Activated T-helper 2 cell treated with anti-CD3 and anti-CD28 coated beads, Interferon-gamma antibody, Interleukin-2, Interleukin-4, amounts not matched to agents 10 μg/mL and 5 μg/mL and 100 μg/mL, durations not matched to agents 14 hours and 24 hours and 36 hours (primary cell): ENCODE measurements at places on chromosomes 12 and 14.

- no peak for DNase-seq
Measured at GRCh38 chr12:54585243-54585642, 3.2 kb downstream of the PPP1R1A start.

- no peak for DNase-seq
Measured at GRCh38 chr14:27026097-27026496, 428.3 kb upstream of the NOVA1 start.

DNA sequence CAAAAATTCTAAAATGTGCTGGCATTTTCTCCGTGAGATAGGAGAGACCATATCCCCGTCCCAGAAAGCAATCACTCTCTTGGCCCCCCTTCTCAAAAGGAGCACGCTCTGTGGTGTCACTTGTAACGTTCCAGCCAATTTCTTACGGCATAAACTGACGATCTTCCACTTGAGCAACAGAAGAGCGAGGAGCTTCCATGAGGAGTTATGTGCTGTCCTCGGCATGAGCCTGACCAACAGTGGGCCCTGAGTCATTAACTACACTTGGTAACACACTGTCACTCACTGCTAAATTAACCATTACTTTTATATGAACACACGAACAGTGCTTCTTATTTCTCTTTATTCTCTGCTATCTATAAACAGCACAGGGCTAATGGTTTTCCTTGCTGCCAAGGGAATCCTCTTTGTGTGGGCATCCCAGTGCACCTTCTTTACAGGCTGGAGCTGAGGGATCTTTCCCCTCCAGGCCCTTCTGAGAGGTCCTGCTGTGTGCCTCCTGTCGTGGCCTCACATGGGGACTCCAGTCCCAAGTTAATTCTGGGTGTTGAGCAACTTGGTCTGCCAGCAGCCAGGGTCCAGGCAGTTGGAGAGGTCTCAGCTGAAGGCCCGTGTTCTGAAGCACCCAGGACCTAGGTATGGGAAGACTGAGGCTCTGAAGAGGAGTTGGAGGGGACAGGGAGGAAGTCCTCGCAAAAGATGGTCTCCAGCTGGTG lies 9.4 kb downstream of the SLC6A13 start:
- DNase-seq: no peak

DNA sequence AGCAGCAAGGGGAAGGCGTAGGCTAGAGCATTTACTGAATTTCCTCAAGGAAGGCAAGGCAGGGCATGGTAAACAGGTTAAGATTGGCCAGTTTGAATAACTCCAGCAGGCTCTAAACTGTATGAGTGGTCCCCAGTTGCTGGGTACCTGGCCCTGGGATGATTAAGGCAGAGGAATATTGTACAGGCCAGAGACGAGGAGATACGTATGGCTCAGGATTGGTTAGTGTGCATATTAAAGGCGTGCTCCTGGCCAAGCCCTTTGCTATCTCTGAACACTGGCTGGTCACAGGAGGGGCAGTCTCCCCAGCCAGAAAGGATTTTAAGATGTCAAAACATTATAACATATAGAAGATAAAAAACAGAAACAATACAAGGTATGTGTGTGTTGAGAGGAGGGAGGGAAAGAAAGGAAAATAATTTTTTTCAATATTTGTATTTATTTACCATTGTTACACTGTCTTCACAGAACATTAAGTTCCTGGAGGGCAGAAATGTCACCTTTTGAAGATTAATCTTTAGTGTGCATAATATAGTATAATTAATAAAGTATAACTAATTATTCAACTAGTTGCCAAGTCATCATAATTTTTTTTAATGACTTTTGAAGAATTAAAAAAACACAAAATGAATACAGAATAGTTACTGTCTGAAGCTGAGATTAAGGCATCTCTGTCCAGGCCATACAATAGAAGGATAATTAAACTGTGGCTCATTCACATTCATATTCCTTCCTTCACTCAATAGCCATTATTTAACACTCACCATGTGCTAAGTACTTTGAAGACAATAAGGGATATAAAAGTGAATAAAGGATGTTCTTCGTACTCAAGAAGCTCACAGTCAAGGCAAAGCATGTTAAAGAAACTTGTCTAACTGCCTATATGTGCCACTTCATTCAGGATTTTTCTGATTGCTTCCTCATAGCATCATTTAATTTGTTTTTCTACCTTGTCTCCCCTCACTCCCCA lies 41.9 kb downstream of the DCP1B start:
- DNase-seq: no peak

- DNase-seq: no peak
Measured at GRCh38 chr14:33271216-33271615, 332.5 kb downstream of the NPAS3 start.

DNA sequence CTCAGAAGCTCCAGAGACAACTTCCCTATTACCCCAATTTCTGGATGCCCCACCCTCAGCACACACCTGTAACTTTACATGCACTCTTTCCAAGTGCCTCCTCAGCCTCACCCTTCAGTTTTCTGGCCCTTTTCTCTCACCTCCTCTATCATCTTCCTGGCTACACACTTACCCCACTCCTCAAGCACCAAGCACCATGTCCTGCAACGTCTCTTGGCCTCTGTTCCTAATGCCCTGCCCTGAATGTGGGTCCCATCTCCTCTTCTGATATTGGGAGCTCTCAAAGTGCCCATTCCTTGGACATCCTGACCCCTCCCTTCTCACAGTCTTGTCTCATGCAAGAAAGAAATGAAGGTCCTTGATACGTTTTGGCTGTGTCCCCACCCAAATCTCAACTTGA lies 1.2 kb downstream of the KRT72 start:
- DNase-seq: no peak
